Adrenal gland (tissue), 19 donors: ENCODE measurements at places on chromosomes 12 and 14. TPM values are rescaled to one million over a fixed set of nuclear protein-coding genes. Genes with fewer than 3 reads are reported as not detected.

DNA sequence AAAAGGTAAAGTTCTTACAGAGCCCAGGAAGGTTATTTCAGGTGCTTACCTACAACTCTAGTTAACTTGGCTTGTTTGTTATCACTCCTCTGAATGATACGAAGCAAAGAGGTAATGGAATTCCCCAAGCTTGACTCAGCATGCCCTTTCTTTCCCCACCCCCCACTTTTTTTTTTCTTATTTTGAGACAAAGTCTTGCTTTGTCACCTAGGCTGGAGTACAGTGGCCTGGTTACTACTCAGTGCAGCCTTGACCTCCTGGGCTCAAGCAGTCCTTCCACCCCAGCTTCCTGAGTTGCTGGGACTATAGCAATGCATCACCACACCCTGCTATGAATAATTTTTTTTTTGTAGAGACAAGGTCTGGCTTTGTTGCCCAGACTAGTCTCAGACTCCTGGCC lies 17.1 kb upstream of the YBX3 start:
- DNase-seq, result no peak

DNA sequence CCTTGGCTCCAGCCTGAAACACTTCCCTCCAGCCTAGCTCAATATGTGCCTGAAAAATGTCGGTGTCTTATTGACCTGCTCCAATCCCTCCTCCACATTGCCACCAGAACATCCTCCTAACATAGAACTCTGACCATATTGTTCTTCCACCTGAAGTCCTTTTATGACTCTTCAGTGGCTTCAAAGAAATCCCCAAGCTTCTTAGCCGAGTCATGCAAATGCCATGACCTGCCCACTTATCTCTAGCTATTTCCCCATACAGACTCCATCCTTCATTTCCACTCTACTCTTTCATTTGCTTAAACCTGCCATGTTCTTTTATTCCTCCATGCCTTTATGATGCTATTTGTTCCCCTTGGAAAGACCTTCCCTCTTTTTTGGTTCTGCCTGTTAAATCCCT lies 568.6 kb downstream of the ETNK1 start:
- DNase-seq, result no peak

GRCh38 chr12:95102916-95103671 lies 29.7 kb upstream of the NR2C1 start:
- no peak for DNase-seq

DNA sequence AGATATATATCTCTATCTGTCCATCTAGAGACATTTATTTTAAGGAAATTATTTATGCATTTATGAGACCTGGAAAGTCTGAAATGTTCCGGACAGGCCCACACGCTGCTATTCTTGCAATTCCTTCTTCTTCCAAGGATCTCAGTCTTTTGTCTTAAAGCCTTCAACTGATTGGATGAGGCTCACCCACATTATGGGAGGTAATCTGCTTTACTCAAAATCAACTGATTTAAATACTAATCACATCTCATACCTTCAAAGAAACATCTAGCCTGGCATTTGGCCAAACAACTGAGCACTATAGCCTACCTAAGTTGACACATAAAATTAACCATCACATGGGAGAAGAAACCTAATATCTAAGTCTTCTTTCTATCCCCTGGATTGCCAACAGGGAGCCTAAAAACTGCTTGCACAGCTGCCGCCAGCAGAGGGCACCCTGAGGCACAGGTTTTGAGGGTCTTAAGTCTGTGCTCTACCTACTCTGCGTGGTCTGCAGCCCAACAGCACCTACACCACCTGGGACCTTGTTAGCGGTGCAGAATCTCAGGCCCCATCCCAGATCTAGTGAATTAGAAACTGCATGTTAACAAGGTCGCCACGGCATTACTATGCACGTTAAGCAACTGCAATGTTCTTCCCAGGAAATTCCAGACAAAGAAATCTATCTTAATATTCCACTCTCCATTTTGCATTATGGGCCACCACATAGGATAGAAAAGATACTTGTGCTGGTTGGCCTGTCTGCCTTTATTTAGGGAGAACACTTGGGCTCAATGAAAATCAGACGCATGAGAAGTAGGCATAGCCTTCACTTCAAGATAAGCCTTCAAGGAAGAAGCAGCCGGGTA lies 249.7 kb downstream of the FOXG1 start:
- peak; percentile 18 for DNase-seq

GRCh38 chr12:92065639-92066038 lies 80.0 kb downstream of the BTG1 start:
- no peak for DNase-seq

The MSRB3 gene
- 7.9 TPM for polyA plus RNA-seq

- no peak for DNase-seq
Observed at GRCh38 chr14:32190673-32191072, 11.2 kb upstream of the RNU6-7 start.

The NGB gene
- polyA plus RNA-seq, result 15.4 TPM

- no peak for DNase-seq
Observed at GRCh38 chr12:18591473-18591872, 146.3 kb downstream of the PLCZ1 start.

The NOVA1 gene
- 6.7 TPM for polyA plus RNA-seq

DNA sequence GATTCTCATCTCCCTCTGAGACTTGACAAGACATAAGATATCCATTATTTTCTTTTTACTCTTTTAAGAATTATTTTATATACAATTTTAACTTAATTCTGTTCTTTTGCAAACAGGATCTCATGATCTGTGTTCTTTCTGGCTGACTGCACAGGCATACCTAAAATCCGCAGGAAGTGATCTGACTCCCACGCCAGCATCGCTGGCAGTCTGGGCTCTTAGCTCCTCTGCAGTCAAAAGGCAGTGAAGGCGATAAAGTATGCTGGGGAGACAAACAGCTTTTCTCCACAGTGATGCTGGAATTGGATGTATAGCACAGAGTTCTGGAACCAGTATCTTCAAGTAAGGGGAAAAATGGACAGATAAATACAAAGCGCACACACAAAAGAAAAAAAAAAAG lies 52.4 kb downstream of the DICER1 start:
- no peak for DNase-seq

DNA sequence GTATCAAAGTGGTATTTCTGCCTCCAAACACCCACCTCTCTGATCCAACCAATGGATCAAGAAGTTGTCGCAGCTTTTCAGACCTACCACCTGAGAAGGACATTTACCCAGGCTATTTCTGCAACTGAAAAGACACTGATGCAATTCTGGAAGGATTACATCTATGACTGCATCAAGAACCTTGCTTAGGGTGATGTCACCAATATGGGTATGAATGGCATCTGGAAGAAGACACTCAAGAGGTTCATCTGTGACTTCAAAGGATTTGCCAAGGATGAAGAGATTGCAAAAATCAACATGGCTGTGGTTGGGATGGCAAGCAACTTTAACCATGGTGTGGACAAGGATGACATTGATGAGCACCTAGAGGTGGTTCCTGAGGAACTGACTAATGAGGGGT lies 154.2 kb downstream of the PCNX1 start:
- DNase-seq, result no peak

The NEUROD4 gene
- 0.17 TPM for polyA plus RNA-seq

GRCh38 chr12:132723764-132724140 lies 13.1 kb downstream of the PGAM5 start:
- no peak for DNase-seq

The TPCN1 gene
- 198 TPM for polyA plus RNA-seq

GRCh38 chr12:64293654-64294364 lies 71.7 kb upstream of the KICS2 start:
- DNase-seq, result no peak

DNA sequence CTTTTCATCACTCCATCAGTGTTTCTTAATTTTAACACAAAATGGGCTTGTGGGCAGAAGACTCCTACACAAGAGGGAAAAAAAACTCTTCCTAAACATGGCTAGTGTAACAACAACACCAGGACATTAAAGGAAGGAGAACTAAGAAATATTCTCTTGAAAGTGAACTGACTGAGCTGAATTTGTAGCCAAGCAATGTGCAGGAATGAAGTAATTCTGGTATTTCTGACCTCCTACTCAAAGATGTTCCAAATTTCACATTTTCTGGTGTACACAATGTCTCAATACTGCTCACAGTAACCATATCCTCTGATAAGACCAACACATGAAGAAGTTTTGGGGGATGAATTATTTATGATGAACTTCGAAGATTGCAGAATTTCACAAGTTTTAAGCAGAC lies 357.3 kb downstream of the DUSP6 start:
- DNase-seq, result no peak

DNA sequence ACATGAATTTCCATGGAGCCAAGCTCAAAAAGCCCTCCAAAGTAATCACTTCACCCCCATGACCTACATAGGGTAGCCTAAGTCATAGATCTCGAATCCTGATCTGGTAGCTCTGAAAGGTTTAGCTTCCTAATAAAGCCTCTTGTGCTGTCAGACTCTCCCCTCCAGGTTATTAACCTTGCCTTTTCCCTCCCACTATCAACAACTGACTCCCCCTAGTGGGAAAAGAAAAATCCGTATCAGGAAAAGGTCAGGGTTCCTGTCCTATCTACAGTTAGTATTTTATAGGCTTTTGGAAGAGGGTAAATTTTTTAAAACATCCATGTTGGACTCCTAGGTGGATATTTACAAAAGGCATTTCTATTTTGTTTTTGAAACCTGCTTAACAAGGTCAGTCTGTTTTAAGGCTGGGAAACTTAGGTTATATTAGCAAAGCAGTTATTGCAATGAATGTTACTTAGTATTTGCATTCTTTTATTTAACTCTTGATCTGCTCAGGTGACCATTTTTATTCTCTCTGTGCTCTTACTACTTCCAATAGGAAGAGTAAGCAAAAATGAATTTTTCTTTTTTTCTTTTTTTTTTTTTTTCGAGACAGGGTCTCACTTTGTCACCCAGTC lies 8.0 kb downstream of the YY1 start:
- no peak for DNase-seq

DNA sequence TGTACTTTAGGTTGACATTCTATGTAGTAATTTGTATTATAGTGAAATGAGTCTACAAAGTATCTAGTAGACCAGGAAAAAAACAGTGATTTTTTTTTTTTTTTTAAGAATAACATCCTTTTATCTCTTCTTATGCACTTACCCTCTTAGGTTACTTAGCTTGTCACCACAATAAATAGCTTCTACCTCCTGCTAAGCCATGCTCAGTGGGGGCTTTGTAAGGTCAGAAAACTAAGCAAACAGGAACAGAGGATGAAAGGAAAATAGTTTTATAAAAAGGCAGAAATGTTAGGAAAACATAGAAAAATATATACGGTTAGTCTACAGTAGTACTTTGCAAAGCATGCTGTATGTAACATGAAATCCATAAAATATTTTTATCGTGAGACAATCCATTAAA lies 385.3 kb upstream of the ATXN7L3B start:
- no peak for DNase-seq

- no peak for DNase-seq
Observed at GRCh38 chr12:14357486-14357885, 8.0 kb upstream of the ATF7IP start.

GRCh38 chr14:100592972-100593371 lies 5.8 kb upstream of the BEGAIN start:
- DNase-seq, result no peak

DNA sequence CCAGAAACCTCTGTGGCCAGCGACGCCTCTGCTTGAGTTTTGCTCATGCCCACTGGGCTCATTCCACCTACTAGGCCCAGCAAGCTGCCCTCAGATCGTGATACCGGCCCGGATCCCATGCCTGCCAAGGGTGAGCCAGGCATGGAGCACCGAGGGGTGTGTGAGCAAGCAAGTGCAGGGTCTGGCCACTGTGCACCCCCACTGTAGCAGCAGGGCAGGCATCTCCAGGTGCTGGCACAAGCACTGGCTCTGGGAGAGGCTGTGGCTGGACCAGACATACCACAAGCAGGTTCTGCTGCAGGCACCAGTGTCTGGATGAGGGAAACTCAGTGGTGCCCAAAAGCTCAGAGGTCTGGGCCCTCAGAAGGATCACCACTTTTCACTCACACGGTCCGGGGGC lies 20.6 kb downstream of the FAM186A start:
- DNase-seq, result peak; percentile 29

GRCh38 chr12:123288751-123289346 lies 17.2 kb upstream of the CDK2AP1 start:
- no peak for DNase-seq

The SAMD15 gene
- 2.0 TPM for polyA plus RNA-seq

DNA sequence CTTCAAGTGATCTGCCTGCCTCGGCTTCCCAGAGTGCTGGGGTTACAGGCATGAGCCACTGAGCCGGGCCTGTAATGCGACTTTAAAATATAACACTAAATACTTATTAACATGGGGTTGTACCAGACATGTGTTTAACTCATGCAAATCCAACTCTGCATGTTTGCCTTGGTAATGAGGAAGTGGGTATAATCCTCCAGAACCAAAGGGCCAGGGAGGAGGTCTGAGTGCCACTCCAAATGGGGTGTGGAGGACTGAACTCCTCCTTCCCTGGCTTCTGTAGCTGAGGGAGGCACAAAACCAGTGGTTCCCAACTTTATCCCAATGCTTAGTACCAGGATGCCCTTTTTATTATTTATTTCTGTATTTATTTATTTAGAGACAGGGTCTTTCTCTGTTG lies 61.6 kb upstream of the MED13L start:
- no peak for DNase-seq

DNA sequence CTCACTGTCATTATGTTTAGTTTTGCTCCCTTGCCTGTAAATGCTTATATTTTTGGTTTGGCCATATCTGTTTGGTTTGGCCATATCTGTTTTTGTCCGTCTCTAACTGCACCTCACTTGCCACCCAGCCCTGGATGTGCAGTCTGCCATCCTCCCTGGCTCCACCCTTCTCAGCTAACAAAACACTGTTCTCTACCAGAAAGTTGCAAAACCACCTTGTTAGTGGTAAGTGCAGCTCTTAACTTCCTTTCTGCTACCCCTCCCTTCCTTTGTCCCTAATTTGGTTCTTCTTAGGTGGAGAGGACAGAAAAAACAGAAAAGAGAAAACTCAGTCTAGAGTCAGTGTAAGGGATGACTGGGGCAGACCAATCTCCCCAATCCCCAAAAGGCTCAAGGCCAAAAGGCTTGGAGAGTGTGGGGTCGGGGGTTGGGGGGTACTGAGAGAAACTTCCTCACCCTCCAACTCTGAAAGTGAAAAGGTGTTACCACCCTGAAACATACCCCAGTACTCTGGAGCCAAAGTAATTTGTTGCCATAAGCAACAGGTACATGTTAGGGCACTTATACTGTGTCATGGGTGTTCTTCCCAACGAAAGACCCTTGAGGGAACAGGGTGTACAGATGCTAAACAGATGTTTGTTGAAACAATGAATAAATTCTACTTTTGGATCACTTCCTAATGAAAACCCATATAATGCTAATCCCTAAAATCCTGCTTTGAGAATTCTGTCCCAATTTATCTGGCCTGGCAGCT lies 5.0 kb downstream of the BIN2 start:
- no peak for DNase-seq

- no peak for DNase-seq
Observed at GRCh38 chr12:59250766-59251165, 330.5 kb upstream of the LRIG3 start.

GRCh38 chr14:24875203-24875838 lies 174.6 kb downstream of the STXBP6 start:
- no peak for DNase-seq
